Activated T-cell treated with anti-CD3 and anti-CD28 coated beads for 48 hours (primary cell): ENCODE measurements at places on chromosomes 13 and 19.

DNA sequence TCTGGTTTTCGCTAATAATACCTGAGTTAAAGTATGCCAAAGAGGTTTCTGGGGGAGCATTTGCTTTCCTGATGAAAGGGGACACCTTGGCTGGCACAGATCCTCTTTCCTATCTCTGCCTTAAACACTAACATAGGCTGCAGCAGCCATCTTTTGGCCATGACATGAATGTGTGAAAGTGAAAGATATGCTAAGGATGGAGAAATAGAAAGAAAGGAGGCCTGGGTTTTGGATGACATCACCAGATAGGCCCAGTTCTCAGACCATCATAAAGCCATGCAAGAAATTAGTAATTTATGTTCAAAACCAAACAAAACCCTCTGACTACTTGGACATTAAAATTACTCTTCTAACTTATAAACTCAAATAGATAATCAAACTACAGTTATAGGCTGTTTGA, 279.7 kb downstream of the COG6 start:
- DNase-seq: no peak

GRCh38 chr19:39802958-39803357, 24.3 kb downstream of the LEUTX start:
- DNase-seq: no peak

DNA sequence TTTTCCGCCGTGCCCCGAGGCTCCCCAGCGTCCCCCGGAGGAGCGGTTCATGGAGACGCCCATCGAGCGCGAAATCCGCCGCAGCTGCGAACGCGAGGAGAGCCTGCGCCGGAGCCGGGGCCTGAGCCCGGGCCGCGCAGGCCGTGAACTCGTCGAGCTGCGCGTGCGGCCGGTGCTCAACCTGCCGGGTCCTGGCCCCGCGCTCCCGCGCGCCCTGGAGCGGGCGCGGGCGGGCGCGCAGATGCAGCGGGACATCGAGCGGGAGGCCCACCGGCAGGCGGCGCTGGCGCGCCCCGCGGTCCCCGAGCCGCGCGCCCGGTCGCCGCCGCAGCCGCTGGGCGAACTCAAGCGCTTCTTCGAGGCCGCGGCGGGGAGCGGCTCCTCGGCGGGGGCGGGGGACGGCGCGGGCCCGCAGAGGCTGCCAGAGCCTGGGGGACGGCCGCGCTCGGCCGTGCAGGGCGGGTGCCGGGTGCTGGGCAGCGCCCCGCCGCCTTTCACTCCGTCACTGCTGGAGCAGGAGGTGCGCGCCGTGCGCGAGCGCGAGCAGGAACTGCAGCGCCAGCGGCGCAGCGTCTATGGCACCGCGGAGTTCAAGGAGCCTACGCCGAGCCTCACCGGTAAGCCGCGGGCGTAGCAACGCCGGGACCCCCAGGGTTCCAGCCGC, 807 bp downstream of the MISP3 start:
- peak; percentile 79 for DNase-seq

GRCh38 chr19:29810504-29810871, 1.3 kb upstream of the CCNE1 start:
- no peak for DNase-seq

GRCh38 chr13:71516521-71516920, 350.5 kb downstream of the DACH1 start:
- no peak for DNase-seq

DNA sequence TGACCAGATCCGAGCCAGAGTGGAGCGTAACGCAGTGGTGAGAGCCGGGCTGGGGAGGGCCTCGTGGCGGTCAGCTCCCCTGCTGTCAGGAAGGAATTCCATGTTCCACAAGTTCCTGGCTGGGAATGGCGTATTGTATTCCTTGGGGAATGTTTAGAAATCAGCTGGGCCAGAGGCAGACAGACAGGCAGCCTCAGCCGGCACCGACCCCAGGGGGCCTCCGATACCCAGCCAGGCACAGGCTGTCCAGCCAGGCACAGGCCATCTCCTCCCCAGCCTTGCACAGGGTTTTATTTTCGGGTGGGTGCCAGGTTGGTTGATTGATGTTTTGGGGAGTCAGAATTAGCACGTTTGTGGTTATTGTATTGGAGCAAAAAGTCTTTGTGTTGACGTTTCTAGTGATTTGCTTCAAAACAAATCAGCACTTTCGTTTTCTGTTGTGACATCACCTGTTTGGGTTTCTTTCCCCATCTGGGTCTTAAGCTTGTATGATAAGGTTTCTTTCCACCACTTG, 126.6 kb upstream of the MCF2L start:
- DNase-seq: no peak

DNA sequence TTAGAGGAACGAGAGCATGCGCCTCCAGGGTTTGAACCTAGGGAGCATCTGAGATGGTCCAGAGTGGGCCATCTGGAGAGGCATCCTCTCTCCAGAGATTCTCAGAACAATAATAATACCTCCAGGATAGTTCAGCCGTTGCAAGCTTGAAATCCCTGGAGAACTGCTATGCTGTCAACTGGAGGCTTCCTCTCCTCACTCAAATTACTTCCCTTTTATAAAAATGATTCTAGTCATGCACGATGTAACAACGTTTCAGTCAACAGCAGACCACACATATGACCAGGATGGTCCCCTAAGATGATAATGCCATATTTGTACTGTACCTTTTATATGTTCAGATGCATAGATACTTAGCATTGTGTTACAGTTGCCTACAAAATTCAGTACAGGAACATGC, 108.7 kb downstream of the SHISA2 start:
- DNase-seq: no peak

DNA sequence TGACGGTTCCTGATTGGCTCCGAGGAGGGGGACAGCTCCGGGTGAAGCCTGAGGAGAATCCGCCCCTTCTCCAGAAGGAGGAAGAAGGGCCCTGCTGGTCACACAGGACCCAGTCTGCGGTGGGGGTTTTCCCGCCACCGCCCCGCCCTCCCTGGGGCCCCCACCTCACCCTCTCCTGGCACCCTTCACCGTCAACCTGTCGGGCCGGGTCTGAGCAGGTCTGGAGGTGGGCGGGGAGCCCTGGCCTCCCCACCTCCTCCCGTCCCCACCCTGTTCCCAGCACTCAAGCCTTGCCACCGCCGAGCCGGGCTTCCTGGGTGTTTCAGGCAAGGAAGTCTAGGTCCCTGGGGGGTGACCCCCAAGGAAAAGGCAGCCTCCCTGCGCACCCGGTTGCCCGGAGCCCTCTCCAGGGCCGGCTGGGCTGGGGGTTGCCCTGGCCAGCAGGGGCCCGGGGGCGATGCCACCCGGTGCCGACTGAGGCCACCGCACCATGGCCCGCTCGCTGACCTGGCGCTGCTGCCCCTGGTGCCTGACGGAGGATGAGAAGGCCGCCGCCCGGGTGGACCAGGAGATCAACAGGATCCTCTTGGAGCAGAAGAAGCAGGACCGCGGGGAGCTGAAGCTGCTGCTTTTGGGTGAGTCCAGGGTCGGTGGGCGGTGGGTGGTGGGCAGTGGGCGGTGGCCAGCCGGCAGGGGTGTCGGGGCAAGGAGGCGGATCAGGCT, at the start of gene GNA15:
Gene GNA15, plus strand, starts transcription at position 73 of the 723 bp plus-strand sequence. Its CDS starts 418 bp downstream, at position 491.
- DNase-seq: peak; percentile 36

GRCh38 chr19:44282846-44283245, 22.0 kb downstream of the ZNF235 start:
- DNase-seq: no peak

DNA sequence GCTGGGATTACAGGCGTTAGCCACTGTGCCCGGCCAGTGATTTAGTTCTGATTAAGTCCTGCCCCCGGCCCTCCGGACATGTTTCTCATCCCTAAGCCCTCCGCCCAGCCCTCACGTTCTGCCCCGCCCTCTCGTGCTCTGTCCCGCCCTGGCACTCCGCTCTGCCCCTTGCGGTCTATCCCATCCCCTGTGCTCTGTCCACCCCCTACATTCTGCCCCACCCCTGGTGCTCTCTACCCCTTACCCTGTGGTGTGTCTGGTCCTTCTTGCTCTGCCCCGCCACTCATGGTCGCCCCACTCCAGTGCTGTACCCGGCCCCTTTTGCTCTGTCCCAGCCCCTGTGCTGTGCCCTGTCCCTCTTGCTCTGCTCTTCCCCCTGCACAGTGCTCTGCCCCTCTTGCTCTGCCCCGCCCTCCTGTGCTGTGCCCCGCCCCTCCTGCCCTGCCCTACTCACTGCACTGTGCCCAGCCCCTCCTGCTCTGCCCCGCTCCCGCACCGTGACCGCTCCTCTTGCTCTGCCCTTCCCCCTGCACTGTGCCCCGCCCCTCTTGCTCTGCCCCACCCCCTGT, 3.0 kb downstream of the GTPBP3 start:
- no peak for DNase-seq

- no peak for DNase-seq
Observed at GRCh38 chr19:17467471-17468301, 2.6 kb upstream of the SLC27A1 start.

GRCh38 chr13:65656740-65657329, 1573.3 kb downstream of the PCDH9 start:
- no peak for DNase-seq

GRCh38 chr13:43981091-43981490, 101.4 kb downstream of the LACC1 start:
- no peak for DNase-seq

- no peak for DNase-seq
Observed at GRCh38 chr13:80036845-80037504, 304.0 kb downstream of the SPRY2 start.

GRCh38 chr13:84130495-84131114, 248.3 kb upstream of the SLITRK1 start:
- DNase-seq: no peak

- peak; percentile 82 for DNase-seq
Observed at GRCh38 chr19:1243768-1244692, 2.5 kb downstream of the ATP5F1D start.

DNA sequence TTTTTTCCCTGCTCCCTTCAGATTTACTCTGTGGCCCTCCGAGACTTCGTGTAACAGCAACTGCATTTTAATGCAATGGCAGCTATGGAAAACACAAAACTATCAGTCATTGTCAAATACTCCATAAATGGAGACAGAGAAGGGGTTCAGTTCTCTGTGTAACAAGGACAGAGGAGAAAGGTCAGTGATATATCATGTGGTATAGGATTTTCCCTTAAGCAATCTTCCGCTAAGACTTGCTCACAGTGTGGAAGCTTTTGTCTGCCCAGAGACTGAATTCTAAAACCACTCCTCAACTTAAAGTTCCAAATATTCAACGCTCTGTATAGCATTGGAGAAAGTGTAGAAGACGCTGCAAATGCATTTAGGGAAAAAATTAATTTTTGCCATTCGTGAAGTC, 111.3 kb upstream of the EDNRB start:
- DNase-seq: no peak

- no peak for DNase-seq
Observed at GRCh38 chr13:20799726-20800416, 26.1 kb upstream of the EEF1AKMT1 start.

GRCh38 chr19:1826557-1827521, 14.8 kb upstream of the ATP8B3 start:
- DNase-seq: no peak

DNA sequence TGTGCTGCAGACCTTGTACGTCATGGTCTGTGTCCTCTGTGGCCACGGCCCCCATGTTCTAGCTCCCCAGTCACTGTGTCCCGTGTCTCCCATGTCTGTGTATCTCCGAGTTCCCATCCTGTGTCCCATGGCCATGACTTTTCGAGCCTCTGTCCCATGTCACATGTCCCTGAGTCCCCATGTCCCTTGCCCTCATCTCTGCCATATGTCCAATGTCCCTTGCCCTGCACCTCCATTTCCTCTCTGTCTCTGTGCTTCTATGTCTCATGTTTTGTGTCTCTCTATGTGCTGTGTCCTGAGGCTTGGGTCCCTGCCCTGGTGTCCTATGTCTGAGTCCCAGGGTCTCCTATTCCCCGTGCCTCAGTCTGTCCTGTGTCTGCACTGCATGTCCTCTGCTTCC, 2.0 kb downstream of the ATP4A start:
- DNase-seq: no peak

DNA sequence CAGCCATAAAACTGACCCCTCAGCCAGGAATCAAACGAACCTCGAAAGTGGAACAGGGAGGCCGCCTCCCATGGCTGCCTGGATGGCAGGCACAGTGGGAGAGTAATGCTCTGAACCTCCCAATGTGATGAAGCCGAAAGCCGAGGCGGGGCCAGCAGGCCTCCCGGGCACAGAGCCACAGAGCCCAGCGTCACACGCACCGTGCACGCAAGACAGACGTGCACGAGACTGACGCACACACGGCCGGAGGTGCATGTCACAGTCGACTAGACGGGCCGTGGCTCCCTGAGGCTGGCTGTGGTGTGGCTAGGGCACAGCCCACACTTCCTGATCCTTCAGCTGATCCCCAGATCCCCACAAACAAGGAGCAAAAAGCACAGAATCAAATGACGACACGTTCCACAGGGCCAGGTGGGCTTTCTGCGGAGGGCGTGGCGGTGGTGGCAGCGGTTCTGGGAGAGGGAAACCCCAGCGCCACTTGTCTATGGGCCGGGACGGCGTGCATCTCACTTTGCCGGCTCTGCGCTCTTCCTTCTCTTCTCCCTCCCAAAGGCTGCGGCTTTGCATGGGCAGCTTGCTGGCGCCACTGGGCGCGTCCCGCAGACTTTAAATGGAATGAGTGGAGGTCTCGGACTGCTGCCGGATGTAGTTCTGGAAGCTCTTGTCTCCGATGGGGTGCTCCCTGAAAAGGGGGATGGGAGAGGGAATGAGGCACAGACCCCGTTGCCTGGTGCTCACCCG, 5.0 kb upstream of the C13orf46 start:
- DNase-seq: no peak

- DNase-seq: no peak
Observed at GRCh38 chr19:52231154-52231910, 38.1 kb upstream of the ZNF766 start.

DNA sequence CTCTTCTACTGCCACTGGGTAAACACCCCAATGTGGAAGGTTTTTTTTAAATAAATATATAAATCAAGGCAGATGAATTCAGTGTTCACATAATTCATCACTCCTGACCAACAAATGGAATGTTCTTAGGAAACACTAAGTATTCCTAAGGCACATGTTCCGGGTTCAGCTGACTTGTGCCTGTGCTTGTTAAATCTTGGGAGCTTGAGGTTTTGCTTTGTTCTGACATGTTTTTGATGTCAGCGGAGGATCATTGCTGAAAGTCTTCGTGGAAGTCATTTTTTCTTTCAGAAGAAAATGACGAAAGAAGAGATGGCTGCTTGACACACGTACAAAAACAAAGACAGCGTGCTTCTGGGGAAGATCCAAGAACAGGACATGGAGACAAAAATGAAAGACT, 185.8 kb downstream of the MZT1 start:
- no peak for DNase-seq

DNA sequence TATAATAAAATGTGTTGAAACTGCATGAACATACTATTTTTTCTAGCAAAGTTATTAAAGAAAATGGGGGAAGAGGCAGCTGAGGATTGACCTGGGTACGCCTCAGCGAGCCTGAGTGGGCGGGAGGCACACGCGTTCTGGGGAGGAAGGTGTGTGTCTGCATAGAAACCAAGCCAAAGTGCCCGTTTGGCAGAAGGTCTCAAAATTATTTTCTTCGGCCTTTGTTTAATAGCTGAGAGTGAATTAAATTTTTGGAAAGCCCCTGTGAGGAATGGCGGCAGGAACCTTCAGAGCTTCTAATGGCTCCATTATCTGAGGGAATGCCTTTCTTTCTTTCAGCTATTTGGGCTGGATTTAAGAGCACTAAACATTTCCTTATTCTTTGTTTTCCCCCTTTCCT, 5.2 kb downstream of the ZIC2 start:
- no peak for DNase-seq
